ENCODE measurements at places on chromosomes 7 and 10. TPM values are rescaled to one million over a fixed set of nuclear protein-coding genes. Genes with fewer than 3 reads are reported as not detected.

GRCh38 chr7:120353171-120353570 is 80.2 kb downstream of the KCND2 start:
- no peak overlapping the region for H3K27ac ChIP-seq
- no peaks in the 10 kb centered on the region for H3K4me1 ChIP-seq
- no peaks in the 10 kb centered on the region for H3K36me3 ChIP-seq

DNA sequence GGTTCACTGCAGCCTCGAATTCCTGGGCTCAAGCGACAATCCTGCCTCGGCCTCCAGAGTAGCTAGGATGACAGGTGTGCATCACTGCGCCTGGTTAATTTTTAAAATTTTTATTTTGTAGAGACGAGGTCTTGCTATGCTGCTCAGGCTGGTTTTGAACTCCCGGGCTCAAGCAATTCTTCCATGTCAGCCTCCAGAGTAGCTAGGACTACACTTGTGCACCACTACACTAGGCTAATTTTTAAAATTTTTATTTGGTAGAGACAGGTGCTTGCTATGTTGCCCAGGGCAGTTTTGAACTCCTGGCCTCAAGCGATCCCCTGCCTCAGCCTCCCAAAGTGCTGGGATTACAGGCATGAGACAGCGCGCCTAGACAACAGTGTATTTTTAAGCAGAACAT is 120.5 kb downstream of the SVIL start:
- peaks cover 23% of the 10 kb centered on the region for H3K27me3 ChIP-seq
- peaks cover 29% of the 10 kb centered on the region for H3K4me1 ChIP-seq
- no peak overlapping the region for H3K4me3 ChIP-seq
- H3K36me3 ChIP-seq, result no peaks in the 10 kb centered on the region

DNA sequence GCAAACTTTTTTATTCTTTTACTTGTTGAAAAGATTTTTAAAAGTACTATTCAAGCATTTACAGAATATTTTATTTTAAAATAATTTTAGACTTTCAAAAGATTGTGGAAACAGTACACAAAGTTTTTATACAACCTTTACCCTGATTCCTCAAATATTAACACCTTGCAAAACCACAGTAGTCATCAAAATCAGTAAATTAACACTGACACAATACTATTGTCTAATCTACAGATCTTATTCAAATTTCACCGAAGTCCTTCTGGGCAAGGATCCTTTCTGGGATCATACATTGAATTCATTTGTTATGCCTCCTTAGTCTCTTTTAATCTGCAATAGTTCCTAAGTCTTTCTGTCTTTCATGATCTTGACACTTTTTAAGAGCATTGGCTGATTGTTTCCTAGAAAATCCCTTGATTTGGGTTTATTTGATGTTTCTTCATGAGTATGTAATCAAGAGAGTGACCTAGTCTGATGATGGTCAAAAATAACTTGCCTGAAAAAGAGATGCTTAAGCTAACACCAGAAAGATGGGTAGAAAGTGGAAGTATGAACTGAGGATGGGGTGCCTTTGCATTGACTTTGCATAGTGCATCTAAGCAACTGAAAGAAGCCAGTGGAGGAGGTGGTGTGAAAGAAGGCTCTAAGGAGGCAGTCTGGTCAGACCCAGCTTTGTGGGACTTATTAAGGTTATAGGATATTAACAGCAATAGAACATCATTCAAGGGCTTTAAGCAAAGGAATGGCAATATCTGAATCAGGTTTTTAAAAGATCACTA is 9.7 kb downstream of the STAMBPL1 start:
- no peak for DNase-seq
- no peaks in the 10 kb centered on the region for H3K27me3 ChIP-seq
- peak overlapping the region; percentile 34 for H3K27ac ChIP-seq
- H3K36me3 ChIP-seq, result peaks cover 28% of the 10 kb centered on the region
- peak overlapping the region; percentile 12 for H3K4me3 ChIP-seq

- H3K4me1 ChIP-seq, result no peaks in the 10 kb centered on the region
- peaks cover 4% of the 10 kb centered on the region for H3K36me3 ChIP-seq
- no peak overlapping the region for H3K4me3 ChIP-seq
- DNase-seq, result no peak
- no peak overlapping the region for H3K27ac ChIP-seq
- H3K27me3 ChIP-seq, result peaks cover 10% of the 10 kb centered on the region
Observed at GRCh38 chr10:12594448-12594944, 245.1 kb downstream of the CAMK1D start.

DNA sequence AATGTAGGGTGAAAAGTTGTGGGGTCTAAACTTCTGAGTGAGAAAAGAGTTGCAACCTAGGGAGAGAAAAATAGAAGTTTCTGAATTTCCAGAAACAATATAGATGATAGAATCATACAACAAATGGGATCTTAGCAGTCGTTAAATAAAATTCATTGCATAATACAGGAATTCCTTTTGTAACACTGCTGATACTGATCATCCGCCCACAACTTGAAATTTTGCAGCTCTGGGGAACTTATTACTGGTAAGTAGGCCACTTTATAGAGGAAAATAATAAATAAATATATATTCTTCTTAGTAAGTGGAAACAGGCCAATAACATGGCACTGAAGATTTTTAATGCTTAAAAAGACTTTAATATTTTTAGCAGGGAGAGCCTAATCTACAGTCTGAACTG is 81.9 kb upstream of the SMIM30 start:
- H3K4me3 ChIP-seq, result no peak overlapping the region
- H3K27me3 ChIP-seq, result no peaks in the 10 kb centered on the region
- no peak overlapping the region for H3K27ac ChIP-seq
- H3K36me3 ChIP-seq, result peaks cover 5% of the 10 kb centered on the region
- H3K4me1 ChIP-seq, result peaks cover 64% of the 10 kb centered on the region

- peaks cover 3% of the 10 kb centered on the region for H3K27me3 ChIP-seq
- peak; percentile 73 for DNase-seq
- peak overlapping the region; percentile 77 for H3K4me3 ChIP-seq
- peaks cover 78% of the 10 kb centered on the region for H3K4me1 ChIP-seq
- H3K36me3 ChIP-seq, result peaks cover 41% of the 10 kb centered on the region
Observed at GRCh38 chr7:110534241-110534931, 556.5 kb upstream of the LRRN3 start.

DNA sequence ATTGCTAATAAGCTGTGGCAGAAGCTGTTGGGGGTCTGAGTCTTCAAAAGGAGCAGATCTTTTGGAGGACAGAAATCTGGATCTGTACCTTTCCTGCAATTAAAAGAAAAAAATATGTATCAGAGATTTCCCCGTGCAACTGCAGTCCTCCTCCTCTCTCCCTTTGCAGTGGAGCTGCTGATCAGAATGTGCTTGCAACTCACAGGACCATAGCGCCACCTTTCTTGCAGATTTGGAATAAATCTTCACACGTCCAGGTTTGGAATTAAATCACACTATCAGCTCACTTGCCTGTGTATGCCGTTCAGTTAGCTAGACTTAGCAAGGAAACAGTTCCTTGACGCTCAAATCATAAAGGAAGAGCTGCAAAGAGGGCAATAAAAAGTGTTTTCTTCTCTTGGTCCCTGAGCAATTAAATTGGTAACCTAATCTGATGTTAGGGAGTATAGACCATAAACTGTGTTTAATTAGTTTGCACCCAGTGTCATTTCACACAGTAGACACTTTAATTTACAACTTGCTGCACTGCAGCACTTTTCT is 77.4 kb downstream of the PON1 start:
- peak; percentile 63 for DNase-seq
- peaks cover 6% of the 10 kb centered on the region for H3K4me1 ChIP-seq
- H3K27me3 ChIP-seq, result peaks cover 2% of the 10 kb centered on the region
- H3K4me3 ChIP-seq, result no peak overlapping the region
- H3K36me3 ChIP-seq, result no peaks in the 10 kb centered on the region

DNA sequence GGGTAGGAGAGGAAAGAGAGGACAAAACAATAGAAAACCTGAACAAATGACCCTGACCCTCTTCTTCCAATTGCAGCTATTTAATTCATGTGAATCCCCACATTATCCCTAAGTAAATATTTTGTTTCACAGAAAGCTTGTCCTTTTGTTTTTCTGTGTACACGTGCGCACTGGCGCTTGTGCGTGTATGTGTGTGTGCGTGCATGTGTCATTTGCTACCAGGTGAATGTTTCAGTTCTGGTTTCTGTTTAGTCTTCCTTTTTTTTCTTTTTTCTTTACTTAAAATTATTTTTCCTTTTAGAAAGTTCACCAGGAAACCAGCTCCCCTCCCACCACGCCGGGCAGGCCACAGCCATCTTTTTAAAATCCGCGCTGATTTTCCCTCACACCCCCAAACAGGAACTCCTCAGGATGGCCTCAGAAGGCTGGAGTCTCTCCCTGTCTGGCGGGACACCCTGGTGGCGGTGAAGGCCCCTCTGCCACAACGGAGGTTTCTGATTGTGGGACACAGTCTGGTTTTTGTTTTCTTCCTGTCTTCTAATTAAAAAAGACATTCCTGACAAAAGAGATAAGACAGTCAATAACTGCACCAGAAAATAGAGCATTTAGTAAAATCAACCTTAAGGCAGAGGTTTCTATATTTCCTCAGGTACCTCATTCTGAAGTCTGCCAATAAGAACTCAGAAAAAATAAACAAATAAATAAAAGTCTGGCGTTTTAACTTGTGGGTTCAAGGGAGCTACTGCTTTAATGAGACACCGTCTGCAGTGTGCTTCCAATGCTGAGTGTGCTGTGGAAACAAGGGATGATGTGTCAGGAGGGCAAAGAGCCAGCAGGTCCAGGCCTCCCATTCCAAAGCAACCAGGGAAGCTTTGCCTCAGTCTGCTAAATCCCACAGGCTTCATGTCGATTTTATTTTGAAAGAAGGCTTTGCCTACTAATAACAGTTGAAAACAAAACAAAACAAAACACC is 17.4 kb downstream of the IRF5 start:
- H3K27ac ChIP-seq, result peak overlapping the region; percentile 49
- peaks cover 10% of the 10 kb centered on the region for H3K4me1 ChIP-seq
- H3K27me3 ChIP-seq, result peaks cover 2% of the 10 kb centered on the region
- DNase-seq, result peak; percentile 62
- peaks cover 25% of the 10 kb centered on the region for H3K36me3 ChIP-seq

GRCh38 chr10:75825661-75826060 is 394.2 kb downstream of the LRMDA start:
- H3K36me3 ChIP-seq, result no peaks in the 10 kb centered on the region
- DNase-seq, result no peak

DNA sequence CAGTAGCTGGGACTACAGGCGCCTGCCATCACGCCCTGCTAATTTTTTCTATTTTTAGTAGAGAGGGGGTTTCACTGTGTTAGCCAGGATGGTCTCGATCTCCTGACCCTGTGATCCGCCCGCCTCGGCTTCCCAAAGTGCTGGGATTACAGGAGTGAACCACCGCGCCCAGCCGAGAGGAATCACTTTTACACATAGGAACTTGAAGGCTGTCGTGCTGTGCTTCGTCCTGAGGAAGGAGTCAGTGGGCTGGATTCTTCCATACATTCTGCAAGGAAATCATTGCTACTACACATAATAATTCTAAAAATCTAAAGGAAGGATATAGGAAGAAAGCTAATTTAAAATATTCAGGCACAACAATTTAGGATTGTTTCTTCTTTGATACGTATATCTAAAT is 48.8 kb upstream of the ZPBP start:
- no peak overlapping the region for H3K27ac ChIP-seq
- H3K27me3 ChIP-seq, result peaks cover 2% of the 10 kb centered on the region
- H3K4me3 ChIP-seq, result no peak overlapping the region

DNA sequence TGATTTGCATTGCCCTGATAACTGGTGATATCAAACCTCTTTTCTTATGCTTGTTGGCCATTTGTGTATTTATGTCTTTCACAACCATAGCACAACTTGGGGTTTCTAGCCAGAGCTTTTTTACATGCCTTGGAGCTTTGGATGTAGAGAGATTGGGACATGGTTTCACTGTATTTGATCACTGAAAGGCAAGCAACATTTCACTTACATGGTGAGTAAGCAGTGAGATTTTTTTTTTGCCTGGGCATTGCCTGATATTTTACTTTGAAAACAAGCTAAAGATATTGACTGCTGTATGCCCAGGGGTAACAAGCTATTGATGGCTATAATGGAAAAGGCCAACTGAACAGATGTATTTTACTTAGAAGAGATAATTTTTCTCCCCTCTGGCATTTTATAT is 259.0 kb downstream of the PHTF2 start:
- no peak overlapping the region for H3K27ac ChIP-seq
- H3K36me3 ChIP-seq, result no peaks in the 10 kb centered on the region
- H3K4me1 ChIP-seq, result no peaks in the 10 kb centered on the region
- DNase-seq, result no peak

DNA sequence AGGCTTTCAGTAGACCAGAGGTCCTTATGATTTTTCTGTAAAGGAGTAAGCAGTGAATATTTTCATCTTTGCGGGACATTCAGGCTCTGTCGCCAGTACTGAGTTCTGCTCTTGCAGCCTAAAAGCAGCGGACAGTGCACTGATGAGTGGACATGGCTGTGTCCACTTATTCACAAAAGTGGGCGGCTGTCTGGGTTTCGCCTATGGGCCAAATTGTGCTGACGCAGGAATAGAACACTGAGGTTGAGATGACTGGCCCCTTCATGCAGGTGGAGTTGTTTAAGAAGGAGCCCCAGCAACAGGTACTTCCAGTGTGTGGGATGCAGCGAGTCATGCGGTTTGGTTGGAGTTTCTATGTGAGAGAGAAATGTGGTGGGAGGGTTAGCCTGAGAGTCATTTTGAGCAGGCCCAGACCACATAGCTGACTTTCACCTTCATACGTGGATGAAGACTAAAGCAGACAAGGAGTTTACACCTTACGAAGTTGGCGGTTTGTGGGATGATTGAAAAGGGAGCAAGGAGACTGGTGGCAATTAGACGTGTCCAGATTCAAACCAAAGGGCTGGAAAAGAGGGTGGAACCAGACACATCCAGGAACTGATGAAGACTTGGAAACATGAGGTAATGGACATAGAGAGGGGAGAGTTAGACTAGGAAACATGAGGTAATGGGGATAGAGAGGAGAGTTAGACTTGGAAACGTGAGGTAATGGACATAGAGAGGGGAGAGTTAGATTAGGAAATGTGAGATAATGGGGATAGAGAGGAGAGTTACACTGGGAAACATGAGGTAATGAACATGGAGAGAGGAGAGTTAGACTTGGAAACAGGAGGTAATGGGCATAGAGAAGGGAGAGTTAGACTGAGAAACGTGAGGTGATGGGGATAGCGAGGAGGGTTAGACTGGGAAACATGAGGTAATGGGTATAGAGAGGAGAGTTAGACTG is 38.2 kb downstream of the WDR37 start:
- H3K27me3 ChIP-seq, result no peaks in the 10 kb centered on the region
- H3K4me1 ChIP-seq, result no peaks in the 10 kb centered on the region
- H3K4me3 ChIP-seq, result no peak overlapping the region
- DNase-seq, result no peak

The FAM25G gene
- total RNA-seq, result not detected

The ENO4 gene
- 0.24 TPM for total RNA-seq
